Iris pigment epithelial cell (primary cell): ENCODE measurements at places on chromosomes 4 and X.
A peak's percentile ranks its signal among the peaks of the same experiment; 100 is the strongest.

GRCh38 chr4:53682908-53683307, 91.6 kb upstream of the LNX1 start:
- no peak for DNase-seq

DNA sequence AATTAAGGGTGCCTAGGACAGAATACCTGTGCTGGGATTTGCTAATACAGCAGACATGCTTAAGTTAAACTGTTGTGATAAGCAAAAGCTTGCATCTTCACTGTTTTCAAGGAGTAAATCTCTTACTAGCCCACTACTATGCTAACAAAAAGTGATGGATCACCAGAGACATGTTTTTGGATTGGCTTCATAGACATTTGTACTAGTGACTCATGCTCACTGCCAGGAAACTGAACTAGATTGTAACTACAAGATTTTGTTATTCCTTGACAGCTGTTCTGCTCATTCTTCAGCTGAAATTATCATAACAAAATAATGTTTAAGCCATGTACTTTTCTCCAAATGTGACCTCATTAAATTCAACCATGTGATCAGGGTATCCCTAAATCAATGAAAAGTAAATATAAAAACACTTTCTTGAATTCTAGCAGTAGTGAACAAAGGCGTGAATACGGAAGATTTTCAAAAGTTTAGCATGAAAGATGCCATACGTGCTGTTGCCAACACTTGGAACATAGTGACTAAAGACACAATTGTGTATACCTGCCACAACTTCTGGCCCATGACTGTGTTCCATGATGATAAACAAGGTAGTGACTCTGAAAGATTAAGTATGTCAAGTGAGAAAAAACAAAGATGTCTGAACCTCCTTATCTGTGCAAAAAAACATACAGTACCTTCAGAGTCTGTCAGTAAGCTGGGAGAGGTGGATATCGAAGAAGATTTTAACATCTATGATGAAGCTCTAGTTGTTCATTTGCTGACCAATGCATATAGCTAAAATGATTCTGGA, 154.0 kb downstream of the BTC start:
- peak; percentile 92 for DNase-seq

- DNase-seq = no peak
These were observed 1665.0 kb upstream of the TENM3 start for GRCh38 chr4:180578175-180578574.

- DNase-seq = no peak
These were observed 275.0 kb downstream of the PARM1 start for GRCh38 chr4:75207902-75208301.

- no peak for DNase-seq
These were observed 1.8 kb downstream of the USP11 start for GRCh38 chrX:47234583-47234982.

DNA sequence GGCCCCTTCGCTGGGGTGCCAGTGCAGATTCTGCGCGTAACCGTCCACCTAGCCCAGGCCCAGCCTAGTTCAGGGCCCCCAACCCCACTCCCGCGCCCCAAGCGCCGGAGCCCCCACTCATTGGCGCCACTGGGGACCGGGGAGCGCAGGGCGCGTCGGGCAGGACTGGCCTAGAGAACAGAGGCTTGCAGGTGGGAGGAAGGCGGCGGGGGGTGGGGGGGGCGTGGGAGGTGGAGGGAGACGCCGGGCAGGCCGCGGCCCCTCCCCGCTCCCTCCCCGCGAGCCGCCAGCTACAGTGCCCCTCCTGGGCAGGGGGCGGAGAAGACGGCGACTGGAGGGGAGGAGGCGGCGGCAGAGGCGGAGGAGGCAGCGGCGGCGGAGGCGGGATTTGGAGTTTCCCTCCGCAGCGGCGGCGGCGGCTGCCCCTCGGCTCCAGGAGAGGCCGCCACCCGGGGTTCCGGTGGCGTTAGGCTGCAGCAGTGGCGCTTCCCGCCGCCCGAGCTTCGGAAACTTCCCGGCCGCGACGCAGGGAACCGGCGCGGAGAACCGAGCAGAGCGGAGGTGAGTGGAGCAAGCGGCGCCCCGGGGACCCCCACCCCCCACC, 4.8 kb upstream of the DUSP9 start:
- no peak for DNase-seq

GRCh38 chr4:24754571-24754970, 40.8 kb upstream of the SOD3 start:
- no peak for DNase-seq

DNA sequence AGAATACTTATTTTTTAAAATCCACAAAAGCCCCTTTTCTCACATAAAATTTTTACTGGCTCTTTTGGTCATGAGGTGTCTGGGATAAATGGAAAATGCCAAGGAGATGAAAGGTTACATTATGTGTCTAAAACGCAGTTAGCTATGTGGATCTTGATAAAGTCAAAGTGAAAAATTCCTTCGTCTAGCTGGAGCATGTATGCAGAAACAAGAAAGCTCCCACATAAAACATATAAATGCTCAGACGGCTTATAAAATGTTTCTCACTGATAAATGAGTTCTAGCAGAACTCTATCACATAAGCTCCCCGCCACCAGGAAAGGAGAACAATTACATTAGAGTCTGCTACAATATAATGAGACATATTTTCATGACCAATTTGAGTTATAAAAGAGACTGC, 83.8 kb downstream of the TBC1D9 start:
- no peak for DNase-seq

DNA sequence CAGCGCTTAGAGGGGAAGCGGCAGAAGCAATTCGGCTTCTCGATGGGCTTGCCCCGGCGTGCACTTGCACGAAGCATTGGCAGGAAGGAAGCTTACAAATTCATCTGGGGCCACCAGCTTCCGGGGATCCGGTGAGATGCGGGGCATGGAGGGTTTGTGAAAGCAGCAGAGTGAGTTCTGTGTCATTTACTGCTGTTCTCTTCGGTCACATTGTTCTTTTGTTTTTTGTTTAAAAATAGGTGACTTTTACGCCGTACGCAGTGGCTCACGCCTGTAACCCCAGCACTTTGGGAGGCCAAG, 47.0 kb downstream of the ASMT start:
- DNase-seq = no peak

DNA sequence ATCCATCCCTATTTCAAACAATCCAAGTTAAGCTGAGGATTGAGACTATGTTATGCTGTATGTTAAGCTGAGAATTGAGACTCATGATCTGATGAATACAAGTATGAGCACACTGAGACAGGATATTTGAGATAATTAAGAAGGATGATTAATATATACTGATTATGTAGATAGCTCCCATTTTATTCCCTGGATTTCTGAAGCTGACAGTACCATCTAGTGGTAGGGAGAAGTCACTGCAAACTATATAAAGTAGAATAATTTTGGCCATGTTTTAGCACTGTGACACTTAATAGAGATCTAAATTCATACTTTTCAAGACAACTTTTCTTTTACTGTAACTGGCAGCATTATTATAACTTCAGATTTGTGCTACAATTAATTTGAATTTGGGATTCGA, 63.8 kb upstream of the HPRT1 start:
- DNase-seq = peak; percentile 14

DNA sequence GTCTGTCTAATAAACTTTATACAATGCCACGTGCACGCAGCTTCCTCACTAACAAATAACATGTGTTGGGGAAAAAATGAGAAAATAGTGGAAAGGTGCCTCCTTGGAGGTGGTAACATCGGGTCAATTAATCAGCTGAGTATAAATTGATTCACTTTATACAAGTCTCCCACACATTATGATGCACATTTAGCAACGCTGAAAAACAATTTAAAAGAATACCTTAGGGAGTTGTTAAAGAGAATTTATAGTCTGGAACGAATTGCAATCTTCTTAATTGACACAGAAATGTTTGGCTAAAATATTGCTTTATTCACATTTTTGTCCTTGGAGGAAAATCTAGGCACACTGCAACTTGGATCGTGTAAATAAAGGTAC, 84.2 kb downstream of the HPRT1 start:
- DNase-seq = no peak

GRCh38 chrX:3962511-3963311, 249.3 kb upstream of the PRKX start:
- DNase-seq = peak; percentile 32

DNA sequence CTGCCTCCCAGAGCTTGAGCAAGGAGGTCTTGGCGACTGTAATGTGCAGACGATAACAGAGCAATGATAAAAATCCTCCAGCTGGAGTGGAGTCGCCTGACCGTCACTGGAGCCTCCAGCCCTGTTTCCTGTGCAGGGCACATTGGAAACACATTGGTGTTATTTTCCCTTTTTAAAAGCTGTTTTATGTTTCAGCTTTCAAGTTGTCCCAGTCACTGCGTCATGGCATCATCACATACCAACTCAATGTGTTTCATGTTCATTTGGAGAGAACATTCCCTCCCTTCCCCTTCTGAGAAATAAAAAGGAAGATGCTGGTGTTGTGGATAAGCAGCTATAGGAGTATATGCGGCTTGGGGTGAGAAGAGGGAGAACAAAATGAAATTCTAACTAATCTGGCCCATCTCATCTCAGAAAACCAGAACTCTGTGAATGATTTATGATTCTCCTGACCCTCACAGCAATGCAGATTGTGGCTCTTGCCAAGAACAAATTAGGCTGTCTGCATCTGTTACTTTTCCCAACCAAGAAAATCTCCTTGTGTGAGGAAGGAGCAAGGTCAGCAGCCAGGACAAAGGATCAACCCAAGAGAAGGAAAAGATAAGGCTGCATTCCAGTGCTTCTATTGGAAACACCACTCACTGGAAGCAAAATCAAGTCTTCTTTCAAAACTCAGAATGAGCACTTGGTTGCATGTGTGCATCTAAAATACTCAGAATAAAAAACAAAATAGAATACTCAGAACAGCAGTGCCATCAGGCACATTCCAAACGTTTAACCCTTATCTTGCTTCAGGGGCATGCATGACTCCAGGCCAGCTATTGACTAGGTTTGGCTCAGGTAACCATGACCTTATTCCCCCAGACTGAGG, 134.4 kb downstream of the RASL11B start:
- DNase-seq = peak; percentile 53

- no peak for DNase-seq
These were observed 29.6 kb downstream of the RAB40AL start for GRCh38 chrX:102966701-102967100.

DNA sequence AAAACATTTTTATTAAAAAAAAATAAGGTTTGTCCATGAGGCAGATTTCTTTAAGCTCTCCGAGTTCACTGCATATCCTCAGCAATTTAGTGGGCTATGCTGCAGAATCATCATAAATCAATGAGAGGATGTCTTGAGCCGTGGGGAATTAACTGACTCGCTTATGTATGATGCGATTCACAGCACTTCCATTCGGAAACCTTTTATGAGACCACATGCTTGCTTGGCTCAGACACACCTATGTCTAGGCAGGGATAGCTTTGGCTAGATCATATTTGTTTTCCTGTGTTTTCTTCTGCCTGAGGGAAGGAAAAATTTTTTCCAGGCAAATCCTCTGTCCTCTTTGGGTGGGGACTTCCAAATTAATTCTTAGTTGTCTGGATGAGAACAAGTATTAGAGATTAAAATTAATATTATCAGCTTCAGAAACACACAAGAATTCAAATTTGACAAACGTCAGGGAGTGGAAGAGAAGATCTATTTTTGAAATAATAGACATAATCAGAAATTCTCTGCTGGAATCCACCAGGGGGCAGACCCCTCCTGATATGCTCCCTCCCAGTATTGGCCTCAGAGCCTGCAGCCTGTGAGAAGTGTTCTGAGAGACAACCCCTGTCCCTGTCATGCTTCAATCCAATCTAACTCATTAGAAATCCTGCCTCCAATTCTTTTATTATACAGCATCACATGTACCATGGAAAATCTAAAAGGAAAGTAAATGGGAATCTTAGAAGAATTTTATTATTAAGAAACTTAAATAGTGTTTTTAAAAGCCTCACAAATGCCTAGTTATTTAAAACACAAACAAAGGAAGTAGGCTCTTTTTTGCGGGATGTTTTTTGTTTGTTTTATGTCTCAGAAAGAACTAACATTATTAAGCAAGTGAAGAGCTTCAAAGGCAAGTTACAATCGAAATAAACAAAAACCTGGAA, 345.1 kb upstream of the TACR3 start:
- DNase-seq = peak; percentile 29

GRCh38 chr4:15239866-15240265, 188.0 kb upstream of the C1QTNF7 start:
- DNase-seq = peak; percentile 36

GRCh38 chr4:17762726-17763125, 18.7 kb downstream of the FAM184B start:
- peak; percentile 52 for DNase-seq

GRCh38 chr4:152000518-152000917, 239.7 kb upstream of the GATB start:
- no peak for DNase-seq

DNA sequence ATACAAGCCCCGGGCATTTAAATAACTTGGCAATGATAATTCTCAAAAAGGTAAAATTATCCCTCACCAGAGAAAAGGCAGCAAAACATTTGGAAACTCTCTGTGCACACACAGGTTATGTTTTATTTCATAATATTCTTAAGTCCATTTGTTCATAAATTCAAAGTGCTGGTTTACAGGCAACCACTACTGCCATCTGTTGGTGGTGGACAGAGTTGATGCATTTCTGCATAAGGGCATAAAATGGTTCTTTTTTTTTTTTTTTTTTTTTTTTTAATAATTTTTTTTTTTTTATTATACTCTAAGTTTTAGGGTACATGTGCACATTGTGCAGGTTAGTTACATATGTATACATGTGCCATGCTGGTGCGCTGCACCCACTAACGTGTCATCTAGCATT, 31.5 kb upstream of the IL21 start:
- DNase-seq = peak; percentile 76

DNA sequence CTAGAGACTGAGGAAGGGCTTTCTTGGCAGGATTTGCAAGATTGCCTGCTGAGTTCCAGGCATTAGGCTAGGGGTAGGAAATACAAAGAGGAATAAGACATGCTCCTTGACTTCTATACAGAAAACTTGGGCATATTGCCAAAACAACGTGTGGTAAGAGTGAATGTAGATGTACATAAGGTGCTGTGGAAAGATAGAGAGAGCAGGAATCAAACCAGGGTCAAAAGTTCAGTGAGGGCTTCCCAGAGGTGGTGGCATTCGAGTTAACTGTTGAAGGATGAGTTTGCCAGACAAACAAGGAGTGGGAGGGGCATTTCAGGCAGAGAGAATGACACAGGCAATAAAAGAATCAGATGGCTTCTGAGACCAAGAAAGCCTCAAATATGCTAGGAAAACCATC, 187.9 kb downstream of the KDR start:
- DNase-seq = no peak

DNA sequence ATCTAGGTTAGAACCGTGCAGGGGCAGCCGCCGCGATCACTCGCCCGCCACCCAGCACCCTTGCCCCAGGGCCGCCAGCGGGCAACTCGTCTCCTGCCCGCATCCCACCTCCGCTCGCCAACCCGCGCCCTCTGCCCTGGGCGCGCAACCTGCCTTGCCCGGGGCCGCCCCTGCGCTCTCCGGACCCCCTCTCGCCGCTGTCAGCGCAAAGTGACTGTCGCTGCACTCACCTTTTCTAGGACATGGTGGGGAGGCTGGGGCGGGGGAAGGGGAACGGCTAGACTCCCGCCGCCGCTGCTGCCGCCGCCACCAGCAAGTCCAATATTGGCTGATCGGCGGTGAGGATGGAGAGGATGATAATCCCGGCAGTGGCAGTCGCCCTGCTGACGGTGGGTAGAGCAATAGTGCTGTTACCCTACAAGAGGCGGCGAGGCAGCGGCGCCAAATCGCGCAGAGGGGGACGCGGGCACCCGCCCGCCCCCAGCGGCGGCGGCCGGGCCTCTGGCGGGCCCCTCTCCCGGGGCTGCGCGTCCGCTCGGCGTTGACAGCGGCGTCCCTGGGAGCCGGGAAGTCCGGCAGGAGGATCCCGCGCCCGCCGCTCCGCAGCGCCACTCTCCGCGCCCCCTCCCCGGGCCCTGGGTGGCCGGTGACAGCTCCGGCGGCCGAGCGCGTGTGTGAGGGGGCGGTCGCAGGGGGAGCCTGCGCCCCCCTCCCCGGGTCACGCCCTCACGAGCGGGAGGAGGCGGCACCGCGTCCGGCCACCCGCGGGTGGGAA, 2.3 kb upstream of the NR3C2 start:
- DNase-seq = peak; percentile 5
